Activated naive CD8-positive, alpha-beta T cell treated with anti-CD3 and anti-CD28 coated beads, Interleukin-2, amount 10 ng/mL, durations not matched to agents 7 days and 5 days (primary cell): ENCODE measurements at places on chromosomes 16 and 17.

DNA sequence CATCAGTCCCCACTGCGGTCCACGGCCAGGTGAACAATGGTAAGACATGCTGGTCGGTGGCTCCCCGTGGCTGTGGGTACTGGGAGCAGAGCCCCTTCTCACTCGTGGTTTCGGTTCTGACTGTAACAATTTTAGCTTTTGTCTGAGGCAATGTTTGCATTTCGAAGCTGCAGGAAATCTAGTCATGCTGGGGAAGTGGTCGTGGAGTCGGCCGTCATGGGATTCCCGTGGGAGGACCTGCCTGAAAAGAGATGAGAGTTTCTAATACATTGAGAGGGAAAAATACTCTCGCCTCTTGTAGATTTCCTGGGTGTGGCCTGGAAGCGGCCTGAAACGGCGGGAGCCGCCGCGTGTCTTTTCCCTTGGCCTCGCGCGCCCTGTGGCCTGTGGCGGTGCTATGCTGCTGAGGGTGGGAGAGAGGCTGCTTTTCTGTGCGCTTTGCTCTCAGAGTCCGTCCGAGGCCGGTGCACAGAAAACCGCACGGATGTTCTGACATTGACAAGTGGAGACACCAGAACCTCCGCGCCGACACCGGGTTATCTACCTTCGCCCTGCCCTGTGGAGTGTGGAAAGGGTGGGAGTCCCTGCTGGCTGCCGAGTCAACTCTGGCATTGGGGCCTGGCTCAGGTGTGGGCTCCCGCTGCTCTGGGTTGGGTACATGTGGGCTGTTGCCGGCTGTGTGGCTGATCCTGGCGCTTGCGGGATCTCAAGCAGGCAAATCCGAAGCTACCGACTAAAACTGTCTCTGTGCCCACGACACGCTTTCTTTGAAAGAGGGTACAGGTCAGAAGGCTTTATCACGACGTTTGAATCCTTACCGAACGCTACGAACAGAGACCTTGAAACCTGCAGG, 60.8 kb downstream of the WDR45B start:
- no peak for DNase-seq

DNA sequence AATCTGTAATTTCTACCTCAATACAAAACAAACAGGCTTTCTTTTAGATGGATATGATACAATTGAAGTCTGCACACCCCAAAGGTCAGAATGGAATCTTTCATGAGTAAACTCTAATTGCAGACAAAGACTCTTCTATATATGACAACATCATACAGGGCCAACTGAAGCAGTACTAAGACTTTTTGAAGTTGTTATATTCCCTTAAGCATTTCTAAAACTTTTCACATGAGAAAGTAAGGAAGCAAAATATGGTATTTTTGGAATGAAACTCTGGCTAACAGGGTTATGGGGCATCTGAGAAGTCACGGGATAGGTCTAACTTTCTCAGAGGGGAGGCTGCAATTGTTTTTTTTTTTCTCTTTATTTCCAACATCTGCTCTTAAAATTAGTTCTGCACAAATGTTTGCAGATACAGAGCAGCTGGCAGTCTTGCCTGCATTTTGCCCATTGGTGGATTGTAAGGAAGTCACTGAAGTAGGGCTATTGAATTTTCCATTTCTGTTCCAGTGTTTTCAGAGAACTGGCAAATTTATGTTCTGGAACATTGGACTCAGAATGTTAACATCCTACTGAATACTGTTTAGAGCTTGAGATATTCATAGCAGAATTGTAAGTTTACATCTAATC, 59.1 kb downstream of the SSH2 start:
- no peak for DNase-seq

DNA sequence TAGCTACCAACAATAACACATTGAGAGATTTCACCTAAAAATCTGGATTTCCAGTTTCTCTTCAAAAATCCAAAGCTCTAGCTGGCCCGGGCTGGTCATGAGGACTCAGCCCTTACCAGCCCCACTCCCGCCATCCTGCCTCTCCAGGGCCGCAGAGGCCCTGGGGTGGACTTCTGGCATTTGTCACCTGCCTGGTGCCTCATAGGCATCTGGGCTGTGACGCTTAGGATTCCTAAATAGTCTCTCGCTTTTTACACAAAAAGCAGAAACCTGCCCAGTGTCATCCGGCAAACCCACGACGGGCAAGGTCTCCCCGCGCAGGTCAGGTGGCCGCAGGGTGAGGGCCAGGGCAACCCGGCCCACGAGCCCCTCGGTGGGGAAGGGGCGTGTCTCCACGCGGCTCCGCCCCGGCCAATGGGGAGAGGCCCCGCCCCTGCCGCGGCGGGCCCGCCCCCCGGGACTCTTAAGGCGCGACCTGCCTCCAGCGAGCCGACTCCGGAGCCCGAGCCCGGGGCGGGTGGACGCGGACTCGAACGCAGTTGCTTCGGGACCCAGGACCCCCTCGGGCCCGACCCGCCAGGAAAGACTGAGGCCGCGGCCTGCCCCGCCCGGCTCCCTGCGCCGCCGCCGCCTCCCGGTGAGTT, at the start of gene VASN:
Gene VASN, plus strand, starts transcription at position 492 of the 644 bp plus-strand sequence. CDS start 9,030 bp downstream, outside the sequence.
- DNase-seq, result peak; percentile 78

- peak; percentile 45 for DNase-seq
Measured at GRCh38 chr17:48427598-48427997, 2.4 kb downstream of the SKAP1 start.

DNA sequence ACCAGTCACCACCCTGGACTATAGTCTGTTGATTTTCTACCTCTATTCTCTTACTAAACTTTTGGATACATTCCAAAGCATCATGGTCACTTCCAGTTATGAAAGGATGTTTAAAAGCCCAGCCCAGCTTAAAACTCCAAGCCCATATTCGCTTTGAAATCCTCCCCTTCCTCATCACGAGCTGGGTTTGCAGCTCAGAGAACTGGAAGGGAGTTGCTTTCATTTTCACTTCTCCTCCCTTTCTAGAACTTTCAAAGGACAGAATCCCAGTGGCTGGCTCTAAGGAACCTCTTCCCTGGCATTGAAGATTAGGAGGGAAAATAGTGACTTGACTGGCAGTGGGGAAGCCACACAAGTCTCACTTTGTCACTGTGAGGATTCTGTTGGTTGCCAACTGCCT, 100.1 kb upstream of the DYNLRB2 start:
- DNase-seq, result no peak

DNA sequence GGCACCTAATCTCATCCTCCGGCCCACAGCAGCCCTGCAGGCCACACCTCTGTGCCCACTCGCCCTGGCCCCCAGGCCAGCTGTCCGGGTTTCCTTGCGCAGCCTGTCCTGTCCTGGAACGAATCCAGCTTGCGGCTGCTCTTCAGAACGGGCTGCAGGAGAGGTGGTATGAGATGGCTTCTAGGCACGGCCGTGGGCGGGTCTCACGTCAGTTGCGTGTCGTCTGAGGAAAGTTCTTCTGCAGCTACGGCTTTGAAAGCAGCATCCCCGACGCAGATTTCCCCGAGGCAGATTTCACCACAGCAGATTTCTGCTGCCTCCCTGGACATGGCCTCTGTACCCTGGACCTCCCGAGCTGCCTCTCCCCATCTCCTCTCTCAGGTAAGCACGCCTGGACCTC, 18.2 kb downstream of the GALNS start:
- no peak for DNase-seq

- DNase-seq, result peak; percentile 71
Measured at GRCh38 chr16:4309833-4310266, 6.0 kb upstream of the GLIS2 start.

GRCh38 chr16:473046-474043, 47.9 kb downstream of the RAB11FIP3 start:
- DNase-seq, result no peak

- no peak for DNase-seq
Measured at GRCh38 chr17:26774291-26775218, 519.4 kb upstream of the WSB1 start.

- DNase-seq, result peak; percentile 63
Measured at GRCh38 chr16:84553873-84554399, 49.5 kb upstream of the MEAK7 start.

GRCh38 chr16:86697715-86698114, 119.4 kb downstream of the FOXL1 start:
- no peak for DNase-seq

GRCh38 chr17:28196636-28197035, 122.4 kb upstream of the TMEM97 start:
- no peak for DNase-seq

- no peak for DNase-seq
Measured at GRCh38 chr16:66400503-66401380, 26.4 kb upstream of the BEAN1 start.

DNA sequence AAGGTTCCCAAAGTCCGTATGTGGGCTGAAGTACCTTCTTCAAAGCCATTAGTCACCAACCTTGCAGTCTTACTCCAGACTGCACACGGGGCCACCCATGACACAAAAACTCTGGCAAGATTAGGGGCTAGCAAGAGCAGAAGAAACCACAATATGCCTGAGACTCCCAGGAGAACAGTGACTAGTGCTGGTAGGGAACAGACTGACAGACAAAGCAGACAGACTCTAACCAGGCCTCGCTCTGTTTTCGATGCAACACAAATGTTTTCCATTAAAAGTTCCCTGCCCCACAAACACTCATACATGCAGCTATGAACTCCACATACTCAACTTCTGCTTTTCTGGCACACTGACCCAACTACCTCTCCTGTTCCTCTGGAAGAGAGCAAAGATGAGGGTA, 102.2 kb downstream of the HIC1 start:
- no peak for DNase-seq

- DNase-seq, result peak; percentile 39
Measured at GRCh38 chr16:89192956-89193575, 7.3 kb downstream of the SLC22A31 start.

DNA sequence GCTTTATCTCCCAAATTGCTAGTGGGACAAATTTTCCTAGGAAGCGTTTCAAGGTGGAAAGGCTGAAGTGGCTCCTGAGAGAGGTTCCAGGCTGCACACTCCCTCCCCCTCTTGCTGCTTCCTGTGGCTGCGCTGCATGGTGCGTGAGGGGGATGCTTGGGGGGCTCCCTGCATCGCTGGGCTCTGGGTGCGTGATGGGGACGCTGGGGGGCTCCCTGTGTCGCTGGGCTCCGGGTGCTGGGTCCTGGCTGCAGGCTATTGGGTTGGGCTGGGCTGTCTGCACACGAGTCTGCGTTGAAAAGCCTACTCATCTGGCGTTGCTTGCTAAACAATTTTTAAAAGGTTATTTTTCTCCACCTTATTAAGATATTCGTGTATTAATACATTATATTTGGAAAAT, 30.1 kb downstream of the NDEL1 start:
- no peak for DNase-seq
